Large intestine (tissue), 12 donors: ENCODE measurements at places on chromosomes 11 and 22. TPM values are rescaled to one million over a fixed set of nuclear protein-coding genes. Genes with fewer than 3 reads are reported as not detected.
A peak's percentile ranks its signal among the peaks of the same experiment; 100 is the strongest.

Gene SAA4
- polyA plus RNA-seq = not detected

Gene MRGPRE
- polyA plus RNA-seq = not detected

Gene BRSK2
- 14.7 TPM for polyA plus RNA-seq

Gene C11orf52
- polyA plus RNA-seq = 14.6 TPM

GRCh38 chr11:64489831-64490441 is 101.1 kb upstream of the SLC22A12 start:
- no peak overlapping the region for H3K4me3 ChIP-seq
- H3K4me1 ChIP-seq = no peaks in the 10 kb centered on the region
- peak; percentile 40 for DNase-seq
- H3K27me3 ChIP-seq = peaks cover 38% of the 10 kb centered on the region
- no peak overlapping the region for H3K27ac ChIP-seq
- no peaks in the 10 kb centered on the region for H3K36me3 ChIP-seq

GRCh38 chr11:6245536-6245935 is 6.6 kb downstream of the CNGA4 start:
- no peaks in the 10 kb centered on the region for H3K36me3 ChIP-seq
- peaks cover 2% of the 10 kb centered on the region for H3K27me3 ChIP-seq
- no peak for DNase-seq
- H3K27ac ChIP-seq = no peak overlapping the region
- H3K4me1 ChIP-seq = peaks cover 6% of the 10 kb centered on the region

DNA sequence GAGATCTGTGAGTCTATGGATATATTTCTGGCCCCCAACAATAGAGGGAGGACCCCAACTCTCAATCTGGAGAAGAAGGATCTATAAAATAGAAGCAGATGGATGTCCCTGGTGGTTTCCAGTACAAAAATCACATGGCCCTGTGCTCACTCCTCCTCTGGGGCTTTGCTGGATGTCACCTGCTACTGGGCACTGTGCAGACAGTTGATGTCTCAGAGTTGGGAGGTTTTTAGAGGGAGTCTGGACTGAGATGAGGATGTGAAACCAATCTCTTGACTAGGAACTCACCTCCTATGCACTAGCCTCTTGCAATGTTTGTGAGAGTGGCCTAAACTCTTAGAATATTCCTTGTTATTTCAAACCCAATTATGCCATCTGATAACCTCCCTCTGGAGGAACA is 107.2 kb downstream of the SCN3B start:
- H3K27ac ChIP-seq = no peak overlapping the region
- DNase-seq = no peak
- no peak overlapping the region for H3K4me3 ChIP-seq
- H3K36me3 ChIP-seq = peaks cover 15% of the 10 kb centered on the region

- H3K27me3 ChIP-seq = no peaks in the 10 kb centered on the region
- H3K36me3 ChIP-seq = no peaks in the 10 kb centered on the region
- H3K27ac ChIP-seq = no peak overlapping the region
Measured at GRCh38 chr22:41952713-41953112, 763 bp downstream of the SMIM45 start.

GRCh38 chr11:11657218-11657955 is 35.6 kb upstream of the GALNT18 start:
- no peak overlapping the region for H3K27ac ChIP-seq
- peaks cover 5% of the 10 kb centered on the region for H3K27me3 ChIP-seq
- no peak for DNase-seq
- H3K4me1 ChIP-seq = no peaks in the 10 kb centered on the region

GRCh38 chr11:2592559-2593392 is 107.0 kb downstream of the KCNQ1OT1 start:
- DNase-seq = no peak
- H3K27me3 ChIP-seq = no peaks in the 10 kb centered on the region
- no peaks in the 10 kb centered on the region for H3K4me1 ChIP-seq
- H3K4me3 ChIP-seq = no peak overlapping the region
- no peak overlapping the region for H3K27ac ChIP-seq

- peaks cover 9% of the 10 kb centered on the region for H3K4me1 ChIP-seq
- no peak for DNase-seq
- H3K36me3 ChIP-seq = no peaks in the 10 kb centered on the region
- H3K27ac ChIP-seq = no peak overlapping the region
- no peak overlapping the region for H3K4me3 ChIP-seq
Measured at GRCh38 chr11:75665126-75665525, 3.7 kb downstream of the MAP6 start.

DNA sequence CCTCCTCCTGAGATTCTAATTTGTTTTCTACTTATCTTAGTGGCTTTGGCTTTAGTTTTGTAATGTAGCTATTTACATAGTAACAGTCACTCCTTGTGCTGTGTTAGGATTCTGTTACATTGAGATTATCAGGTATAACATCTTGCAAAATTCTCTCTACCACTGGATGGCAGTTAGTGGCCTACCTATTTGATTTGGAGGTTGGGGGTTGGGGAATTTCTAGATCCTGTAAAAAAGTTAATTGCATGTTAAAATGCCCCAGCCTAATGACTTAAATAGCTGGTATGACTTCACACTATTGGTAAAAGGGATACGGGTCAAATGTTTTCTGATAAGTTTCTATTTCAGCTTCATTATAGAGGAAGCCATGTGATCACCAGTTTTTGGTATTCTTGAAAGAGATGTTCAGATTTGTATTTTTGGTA is 2.8 kb downstream of the GRK3 start:
- H3K4me3 ChIP-seq = no peak overlapping the region
- peaks cover 5% of the 10 kb centered on the region for H3K4me1 ChIP-seq
- H3K36me3 ChIP-seq = no peaks in the 10 kb centered on the region

DNA sequence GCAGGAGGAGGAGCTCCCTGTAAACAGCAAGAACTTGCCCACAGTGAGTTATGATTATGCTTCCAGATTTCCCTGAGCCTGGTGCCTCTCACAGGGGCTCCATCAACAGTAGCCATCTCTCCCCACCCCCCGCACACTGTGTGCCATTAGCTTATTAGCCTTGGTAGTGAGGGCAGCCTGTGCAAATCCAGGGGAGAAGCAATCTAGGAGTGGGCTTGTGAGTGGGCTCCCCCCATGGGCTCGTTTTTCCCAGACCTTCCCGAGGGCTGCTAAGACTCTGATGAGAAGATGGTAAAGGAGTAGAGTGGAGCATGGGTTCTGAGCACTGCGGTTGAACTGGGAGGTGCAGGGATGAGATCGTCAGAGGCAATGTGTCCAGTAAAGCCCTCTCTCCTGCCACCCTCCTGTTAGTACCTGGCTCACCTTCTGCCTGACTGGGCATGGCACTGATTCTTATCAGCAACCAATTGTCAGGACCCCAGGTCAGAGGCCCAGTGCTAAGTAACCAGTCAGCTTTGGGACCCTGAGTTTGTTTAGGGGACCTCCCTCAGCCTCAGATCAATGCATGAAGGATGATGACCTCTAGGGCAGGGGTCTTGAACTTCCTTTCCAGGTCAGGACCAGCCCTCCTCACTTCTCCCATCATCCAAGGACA is 38.4 kb upstream of the TP53I11 start:
- no peaks in the 10 kb centered on the region for H3K4me1 ChIP-seq
- H3K27ac ChIP-seq = no peak overlapping the region
- no peaks in the 10 kb centered on the region for H3K36me3 ChIP-seq
- no peaks in the 10 kb centered on the region for H3K27me3 ChIP-seq
- H3K4me3 ChIP-seq = no peak overlapping the region

DNA sequence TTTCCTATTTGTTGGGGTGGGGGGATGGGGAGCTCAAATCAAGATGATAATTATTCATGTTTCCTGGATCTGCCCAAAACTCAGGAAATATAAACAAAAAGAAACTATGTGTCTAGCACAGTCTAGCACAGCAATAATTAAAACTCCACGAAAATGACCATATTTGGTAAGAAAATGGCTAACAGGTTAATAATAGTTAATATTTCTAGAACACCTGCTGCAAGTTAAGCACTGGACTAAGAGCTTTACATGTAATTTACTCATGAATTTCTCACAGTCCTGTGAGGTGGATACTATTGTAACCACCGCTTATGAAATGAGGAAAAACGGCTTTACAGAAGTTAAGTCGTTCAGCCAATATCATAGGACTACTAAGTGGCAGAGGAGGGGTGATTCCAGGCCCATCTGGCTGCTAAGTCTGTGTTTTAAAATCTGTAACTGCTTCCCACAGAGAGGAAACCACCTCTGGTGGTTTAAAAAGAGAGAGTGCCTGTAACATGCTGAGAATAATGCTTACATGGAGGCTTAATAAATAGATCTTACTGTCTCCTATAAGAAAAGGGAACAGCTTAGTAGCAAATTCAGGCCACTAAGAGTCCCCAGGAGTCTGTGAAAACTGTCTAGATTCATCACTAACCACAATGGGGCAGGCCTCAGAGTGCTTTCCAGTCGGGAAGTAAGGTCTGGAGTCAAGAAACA is 11.0 kb upstream of the AMOTL1 start:
- H3K27ac ChIP-seq = no peak overlapping the region
- no peak for DNase-seq
- no peaks in the 10 kb centered on the region for H3K4me1 ChIP-seq
- no peak overlapping the region for H3K4me3 ChIP-seq
- H3K36me3 ChIP-seq = no peaks in the 10 kb centered on the region
- no peaks in the 10 kb centered on the region for H3K27me3 ChIP-seq

- H3K27ac ChIP-seq = no peak overlapping the region
- H3K36me3 ChIP-seq = no peaks in the 10 kb centered on the region
- DNase-seq = peak; percentile 42
- H3K27me3 ChIP-seq = peaks cover 9% of the 10 kb centered on the region
Measured at GRCh38 chr11:57641011-57641807, 8.5 kb downstream of the YPEL4 start.

- no peaks in the 10 kb centered on the region for H3K36me3 ChIP-seq
- H3K27ac ChIP-seq = no peak overlapping the region
- no peak for DNase-seq
Measured at GRCh38 chr11:112983887-112984286, 22.7 kb downstream of the NCAM1 start.

- no peak overlapping the region for H3K4me3 ChIP-seq
Measured at GRCh38 chr11:76237000-76237649, 30.8 kb upstream of the WNT11 start.

- DNase-seq = no peak
- H3K4me1 ChIP-seq = peaks cover 63% of the 10 kb centered on the region
- H3K27me3 ChIP-seq = no peaks in the 10 kb centered on the region
- peaks cover 15% of the 10 kb centered on the region for H3K36me3 ChIP-seq
- H3K27ac ChIP-seq = peak overlapping the region; percentile 21
Measured at GRCh38 chr22:36359470-36359996, 28.2 kb downstream of the MYH9 start.

DNA sequence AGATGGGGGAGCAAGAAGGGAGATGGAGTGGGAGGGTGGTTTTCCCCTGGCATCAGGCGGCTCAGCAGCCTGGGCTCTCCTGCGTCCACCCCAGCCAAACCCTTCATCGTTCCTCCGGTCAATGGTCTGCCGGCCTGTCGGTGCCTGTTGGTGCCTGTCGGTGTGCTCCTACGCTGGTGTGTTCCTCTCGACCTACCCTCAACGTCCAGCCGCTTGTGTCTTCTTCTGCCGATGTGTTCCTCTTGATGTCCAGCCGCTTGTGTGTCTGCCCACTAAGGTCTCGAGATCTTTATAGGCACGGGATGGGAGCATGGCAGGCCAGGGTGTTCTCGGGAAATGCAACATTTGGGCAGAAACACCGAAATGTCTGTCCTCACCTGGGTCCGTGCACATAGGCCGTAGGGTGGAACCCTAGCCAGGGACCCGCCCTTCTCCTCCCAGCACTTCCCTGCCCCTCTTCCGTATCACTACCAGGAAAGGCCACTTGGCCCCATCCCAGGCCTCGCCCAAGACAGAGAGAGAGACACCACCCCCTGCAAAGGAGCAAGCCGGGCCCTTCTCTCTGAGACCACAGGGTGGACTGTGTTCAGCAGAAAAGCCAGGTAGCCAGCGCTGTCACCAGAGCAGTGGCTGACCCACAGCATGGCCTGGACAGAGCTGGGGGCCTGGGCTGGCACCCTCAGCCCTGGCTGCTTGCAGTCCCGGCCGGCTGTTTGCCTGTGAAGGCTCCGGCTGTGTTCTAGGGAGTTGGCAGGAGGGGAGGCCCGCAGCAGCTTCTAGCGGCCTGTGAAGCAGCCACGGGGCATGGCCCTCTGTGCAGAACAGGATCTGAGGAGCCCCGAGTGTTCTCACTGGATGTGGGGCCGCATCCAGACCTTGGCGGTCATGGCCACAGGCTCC is 61.6 kb upstream of the KCNQ1OT1 start:
- H3K27me3 ChIP-seq = no peaks in the 10 kb centered on the region
- DNase-seq = no peak
- H3K4me1 ChIP-seq = no peaks in the 10 kb centered on the region
- no peak overlapping the region for H3K4me3 ChIP-seq
- no peak overlapping the region for H3K27ac ChIP-seq

- DNase-seq = no peak
- H3K36me3 ChIP-seq = no peaks in the 10 kb centered on the region
- H3K4me1 ChIP-seq = no peaks in the 10 kb centered on the region
- no peaks in the 10 kb centered on the region for H3K27me3 ChIP-seq
Measured at GRCh38 chr11:58394195-58394594, 12.5 kb downstream of the OR5B3 start.

GRCh38 chr11:95102733-95103132 is 13.1 kb downstream of the ENDOD1 start:
- H3K36me3 ChIP-seq = peaks cover 3% of the 10 kb centered on the region
- no peaks in the 10 kb centered on the region for H3K27me3 ChIP-seq
- H3K27ac ChIP-seq = no peak overlapping the region

- no peaks in the 10 kb centered on the region for H3K27me3 ChIP-seq
- H3K4me1 ChIP-seq = peaks cover 37% of the 10 kb centered on the region
- H3K4me3 ChIP-seq = peak overlapping the region; percentile 91
- peaks cover 34% of the 10 kb centered on the region for H3K36me3 ChIP-seq
- DNase-seq = no peak
Measured at GRCh38 chr11:47248304-47248663, 330 bp downstream of the ACP2 start.

DNA sequence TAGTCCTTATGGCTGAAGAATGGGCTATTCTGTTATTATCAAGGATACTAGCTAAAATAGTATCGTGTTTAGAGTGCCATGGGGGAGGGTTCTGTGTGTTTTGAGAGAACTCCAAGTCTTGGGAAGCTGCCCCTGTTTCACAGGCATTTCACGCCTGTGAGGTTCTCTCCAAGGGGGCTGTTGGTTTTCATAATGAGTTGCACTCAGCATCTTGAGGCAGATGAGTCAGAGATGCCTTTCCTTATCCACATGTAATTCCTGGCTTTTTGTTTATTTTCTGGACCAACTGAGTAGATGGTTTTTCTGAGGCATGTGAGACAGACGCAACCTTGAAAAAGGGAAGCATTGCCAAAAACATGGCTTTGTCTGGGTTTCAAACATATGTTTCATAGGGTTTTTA is 203.7 kb downstream of the ARHGAP42 start:
- no peaks in the 10 kb centered on the region for H3K27me3 ChIP-seq
- no peak for DNase-seq
- no peaks in the 10 kb centered on the region for H3K4me1 ChIP-seq
- H3K4me3 ChIP-seq = no peak overlapping the region
